ENCODE measurements at places on chromosomes 7 and 10. TPM values are rescaled to one million over a fixed set of nuclear protein-coding genes. Genes with fewer than 3 reads are reported as not detected.

- H3K27me3 ChIP-seq: peaks cover 48% of the 10 kb centered on the region
- no peak overlapping the region for H3K27ac ChIP-seq
- no peak overlapping the region for H3K4me3 ChIP-seq
- H3K36me3 ChIP-seq: no peaks in the 10 kb centered on the region
- no peaks in the 10 kb centered on the region for H3K4me1 ChIP-seq
Observed at GRCh38 chr10:129972145-129972965, 8.3 kb upstream of the EBF3 start.

GRCh38 chr10:3068968-3069737 lies 1.8 kb downstream of the PFKP start:
- peaks cover 3% of the 10 kb centered on the region for H3K4me1 ChIP-seq
- peak overlapping the region; percentile 72 for H3K4me3 ChIP-seq
- DNase-seq: no peak
- H3K36me3 ChIP-seq: no peaks in the 10 kb centered on the region
- no peaks in the 10 kb centered on the region for H3K27me3 ChIP-seq

GRCh38 chr7:110827287-110827855 lies 263.6 kb upstream of the LRRN3 start:
- H3K27ac ChIP-seq: no peak overlapping the region
- no peak for DNase-seq
- H3K4me1 ChIP-seq: no peaks in the 10 kb centered on the region
- H3K4me3 ChIP-seq: no peak overlapping the region
- H3K27me3 ChIP-seq: no peaks in the 10 kb centered on the region
- H3K36me3 ChIP-seq: no peaks in the 10 kb centered on the region

GRCh38 chr10:18759575-18759974 lies 100.3 kb downstream of the ARL5B start:
- no peak overlapping the region for H3K4me3 ChIP-seq
- H3K4me1 ChIP-seq: no peaks in the 10 kb centered on the region
- H3K27ac ChIP-seq: no peak overlapping the region
- DNase-seq: no peak
- H3K36me3 ChIP-seq: no peaks in the 10 kb centered on the region
- no peaks in the 10 kb centered on the region for H3K27me3 ChIP-seq

DNA sequence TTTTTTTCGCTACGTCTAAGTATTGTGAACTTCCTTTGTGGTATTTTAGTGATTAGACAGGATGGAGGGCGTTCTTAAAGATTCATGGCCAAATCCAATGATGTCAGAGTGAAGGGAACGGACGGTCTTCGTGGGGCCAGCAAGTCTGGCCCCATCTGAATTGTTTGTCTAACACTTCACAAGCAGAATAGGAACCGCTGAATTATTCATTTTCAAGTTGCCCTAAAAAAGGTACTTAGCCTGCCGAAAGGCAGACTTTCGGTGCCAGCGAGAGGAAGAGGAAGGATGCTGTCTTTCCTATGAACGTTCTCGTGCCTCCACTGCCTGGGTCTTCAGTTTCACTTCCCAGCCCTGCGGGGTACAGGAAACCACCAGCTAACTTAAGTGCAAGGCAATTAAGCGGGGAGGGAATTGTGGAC lies 145.7 kb upstream of the SH2B2 start:
- no peak for DNase-seq
- no peaks in the 10 kb centered on the region for H3K4me1 ChIP-seq
- H3K36me3 ChIP-seq: no peaks in the 10 kb centered on the region
- H3K27me3 ChIP-seq: no peaks in the 10 kb centered on the region
- H3K4me3 ChIP-seq: no peak overlapping the region
- no peak overlapping the region for H3K27ac ChIP-seq

DNA sequence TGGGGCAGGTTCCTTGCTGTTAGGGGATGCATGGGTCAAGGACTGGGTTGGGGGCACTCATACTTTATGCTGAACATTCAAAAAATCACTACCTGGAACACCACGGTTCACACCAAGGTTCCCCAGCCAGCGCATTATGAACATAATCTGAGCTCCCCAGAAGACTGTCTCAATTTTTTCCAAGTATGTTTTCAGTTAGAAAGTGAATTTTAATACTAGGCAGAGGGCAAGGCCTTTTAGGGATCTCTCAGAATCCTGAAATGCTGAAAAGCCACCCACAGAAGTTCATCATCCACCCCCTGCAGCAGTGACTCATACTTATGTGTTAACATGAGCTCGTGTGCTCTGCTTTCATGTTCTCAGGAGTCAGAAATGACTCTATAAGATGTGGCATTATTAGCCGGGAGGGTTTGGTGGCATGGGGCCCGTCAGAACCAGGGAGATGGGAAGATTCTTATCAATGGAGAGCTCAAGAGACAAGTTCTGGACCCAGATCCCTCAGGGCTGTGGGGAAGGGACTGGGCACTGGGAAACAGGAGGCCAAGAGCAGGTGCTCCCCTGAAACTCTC lies 185.2 kb upstream of the ITGB1 start:
- no peak overlapping the region for H3K4me3 ChIP-seq
- H3K27me3 ChIP-seq: no peaks in the 10 kb centered on the region
- no peaks in the 10 kb centered on the region for H3K36me3 ChIP-seq
- H3K27ac ChIP-seq: no peak overlapping the region
- no peaks in the 10 kb centered on the region for H3K4me1 ChIP-seq

GRCh38 chr7:27424749-27425148 lies 182.1 kb downstream of the EVX1 start:
- H3K27me3 ChIP-seq: no peaks in the 10 kb centered on the region
- no peaks in the 10 kb centered on the region for H3K36me3 ChIP-seq
- H3K4me1 ChIP-seq: no peaks in the 10 kb centered on the region
- H3K27ac ChIP-seq: no peak overlapping the region

The IKZF5 gene
- total RNA-seq: 9.8 TPM

The DLX5 gene
- total RNA-seq: 1.6 TPM

The CAV1 gene
- total RNA-seq: 114 TPM

- no peak for DNase-seq
- H3K27me3 ChIP-seq: no peaks in the 10 kb centered on the region
- H3K4me1 ChIP-seq: no peaks in the 10 kb centered on the region
- peaks cover under 1% of the 10 kb centered on the region for H3K36me3 ChIP-seq
- H3K4me3 ChIP-seq: no peak overlapping the region
Observed at GRCh38 chr7:149859369-149859768, 14.4 kb upstream of the ATP6V0E2 start.

GRCh38 chr7:131501422-131501821 lies 55.0 kb downstream of the PODXL start:
- no peaks in the 10 kb centered on the region for H3K4me1 ChIP-seq
- H3K4me3 ChIP-seq: no peak overlapping the region
- no peaks in the 10 kb centered on the region for H3K36me3 ChIP-seq
- H3K27ac ChIP-seq: no peak overlapping the region
- no peaks in the 10 kb centered on the region for H3K27me3 ChIP-seq

DNA sequence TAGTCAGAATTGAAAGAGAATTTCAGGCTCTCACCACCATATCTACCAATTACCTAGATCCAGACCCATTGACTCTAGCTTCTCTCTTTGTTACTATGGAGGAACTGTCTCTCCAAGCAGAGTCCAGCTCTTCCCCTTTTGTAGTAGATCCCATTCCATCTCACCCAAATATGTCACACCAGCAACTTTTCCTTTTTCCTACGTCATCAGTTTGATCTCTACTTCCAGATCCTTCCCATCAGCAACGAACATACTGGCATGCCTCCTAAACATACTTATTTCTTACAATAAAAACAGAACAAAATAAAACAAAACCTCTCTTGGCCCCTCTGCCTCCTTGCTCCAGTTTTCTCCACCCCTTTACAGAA lies 5.9 kb upstream of the CALU start:
- no peak overlapping the region for H3K4me3 ChIP-seq
- no peaks in the 10 kb centered on the region for H3K27me3 ChIP-seq
- H3K36me3 ChIP-seq: no peaks in the 10 kb centered on the region
- no peak overlapping the region for H3K27ac ChIP-seq
- no peak for DNase-seq
- peaks cover 4% of the 10 kb centered on the region for H3K4me1 ChIP-seq

The MSMB gene
- total RNA-seq: 1,381 TPM

DNA sequence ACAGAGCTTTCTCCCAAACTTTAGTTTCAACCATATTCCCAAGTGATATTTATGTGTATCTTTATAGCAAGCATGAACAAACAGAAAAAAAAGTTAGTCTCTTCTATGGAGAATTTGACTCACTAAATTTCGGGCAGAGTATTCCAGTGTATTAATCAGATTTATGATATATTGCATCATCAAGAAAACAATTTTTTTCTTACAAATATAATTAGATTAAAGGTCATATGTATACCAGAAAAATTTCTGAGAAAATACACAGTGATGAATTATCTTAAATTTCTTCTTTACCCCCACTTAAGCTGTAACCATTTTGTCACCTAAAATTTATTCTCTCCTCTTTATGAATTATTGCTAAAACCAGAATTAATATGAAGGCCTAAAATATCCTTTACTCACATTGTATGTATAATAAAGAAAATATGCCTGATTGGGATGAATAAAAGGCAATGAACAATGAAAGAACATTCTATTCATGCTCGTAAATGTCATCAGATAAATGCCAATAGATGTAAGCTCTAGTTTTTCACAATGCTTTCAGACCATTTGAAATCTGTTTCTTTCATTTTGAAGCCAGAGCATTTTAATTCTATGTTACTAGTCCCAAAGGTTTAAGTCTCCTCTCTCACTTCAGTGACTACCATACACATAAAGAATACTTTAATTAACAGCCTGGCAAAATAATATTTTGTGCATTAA lies 192.1 kb downstream of the HGF start:
- no peak overlapping the region for H3K27ac ChIP-seq
- H3K36me3 ChIP-seq: no peaks in the 10 kb centered on the region
- H3K4me3 ChIP-seq: no peak overlapping the region
- no peaks in the 10 kb centered on the region for H3K27me3 ChIP-seq
- DNase-seq: no peak

DNA sequence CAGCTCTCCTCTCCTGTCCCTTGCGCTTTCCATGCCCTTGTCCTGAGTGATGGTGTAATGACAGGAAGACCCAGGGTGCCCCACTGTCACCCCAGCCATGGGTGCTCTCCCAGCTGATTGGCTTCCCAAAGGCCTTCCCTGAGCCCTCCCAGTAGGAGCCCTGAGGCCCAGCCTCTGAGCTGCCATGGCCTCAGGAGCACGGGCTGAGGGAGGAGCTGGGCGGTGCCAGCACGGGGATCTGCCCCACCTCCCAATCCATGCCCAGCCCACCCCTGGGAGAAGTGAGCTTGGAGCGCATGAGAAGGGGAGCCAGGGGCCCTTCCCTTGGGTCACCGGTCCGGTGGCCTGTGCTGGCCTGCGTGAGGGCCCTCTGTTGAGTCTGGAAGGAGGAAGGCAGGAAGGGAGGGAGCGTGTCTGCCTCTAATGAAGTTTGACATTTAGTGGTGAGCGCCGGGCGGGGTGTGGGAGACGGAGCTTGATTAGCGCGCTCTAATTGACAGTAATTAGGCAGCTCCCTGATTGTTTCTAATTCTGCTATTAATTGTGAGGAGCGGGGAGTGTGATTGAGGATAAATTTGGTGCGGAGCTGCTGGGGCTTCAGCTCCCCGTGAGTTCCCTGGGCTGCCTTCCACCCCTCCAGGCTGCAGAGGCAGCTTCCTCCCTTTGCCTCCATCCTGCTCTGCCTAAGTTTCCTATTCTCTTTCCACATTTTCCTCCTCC lies 28.3 kb downstream of the GBX1 start:
- peaks cover 43% of the 10 kb centered on the region for H3K36me3 ChIP-seq
- no peak for DNase-seq
- H3K27me3 ChIP-seq: no peaks in the 10 kb centered on the region
- no peaks in the 10 kb centered on the region for H3K4me1 ChIP-seq
- H3K4me3 ChIP-seq: no peak overlapping the region
